ENCODE measurements at places on chromosomes 6 and 20.

DNA sequence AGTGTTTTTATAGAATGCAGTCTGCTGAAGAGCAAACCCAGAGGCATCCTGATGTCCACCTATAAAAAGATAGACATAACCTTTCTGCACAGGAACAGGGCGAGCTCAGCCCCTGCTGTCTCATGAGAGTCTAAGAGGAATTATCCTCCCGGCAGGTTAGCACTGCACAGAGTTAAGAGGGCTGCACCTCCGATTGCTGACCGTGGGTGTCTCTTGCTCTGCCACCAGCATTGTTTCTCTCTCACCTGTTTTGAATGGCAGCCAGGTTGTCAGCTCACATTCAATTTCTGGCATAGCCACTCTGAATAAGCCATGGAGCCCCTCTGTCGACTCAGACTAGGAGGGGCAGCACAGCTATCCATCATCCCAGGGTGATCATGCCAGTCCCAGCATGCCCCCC lies 211.2 kb downstream of the PHACTR1 start:
- no peak for DNase-seq

- no peak for DNase-seq
These were observed 101.0 kb upstream of the HDGFL1 start for GRCh38 chr6:22468256-22468965.

DNA sequence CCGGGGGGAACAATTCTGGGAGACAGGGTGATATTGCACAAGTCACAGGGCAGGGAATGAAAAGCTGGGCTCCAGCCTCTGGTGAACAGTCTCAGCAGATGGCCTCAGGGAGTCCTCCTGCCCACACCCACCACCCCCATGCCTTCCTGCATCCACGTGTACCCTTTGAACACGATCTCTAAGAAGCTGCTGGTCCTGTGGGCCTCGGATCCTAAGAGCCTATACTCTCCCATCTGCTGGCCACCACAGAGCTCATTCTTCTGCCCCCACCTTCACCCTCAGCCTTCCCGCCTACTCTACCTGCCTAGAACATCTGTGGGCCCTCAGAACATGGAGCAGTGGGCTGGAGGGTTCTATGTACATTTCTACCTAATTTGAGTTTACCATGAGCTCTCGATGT lies 60.3 kb downstream of the TRERF1 start:
- no peak for DNase-seq

DNA sequence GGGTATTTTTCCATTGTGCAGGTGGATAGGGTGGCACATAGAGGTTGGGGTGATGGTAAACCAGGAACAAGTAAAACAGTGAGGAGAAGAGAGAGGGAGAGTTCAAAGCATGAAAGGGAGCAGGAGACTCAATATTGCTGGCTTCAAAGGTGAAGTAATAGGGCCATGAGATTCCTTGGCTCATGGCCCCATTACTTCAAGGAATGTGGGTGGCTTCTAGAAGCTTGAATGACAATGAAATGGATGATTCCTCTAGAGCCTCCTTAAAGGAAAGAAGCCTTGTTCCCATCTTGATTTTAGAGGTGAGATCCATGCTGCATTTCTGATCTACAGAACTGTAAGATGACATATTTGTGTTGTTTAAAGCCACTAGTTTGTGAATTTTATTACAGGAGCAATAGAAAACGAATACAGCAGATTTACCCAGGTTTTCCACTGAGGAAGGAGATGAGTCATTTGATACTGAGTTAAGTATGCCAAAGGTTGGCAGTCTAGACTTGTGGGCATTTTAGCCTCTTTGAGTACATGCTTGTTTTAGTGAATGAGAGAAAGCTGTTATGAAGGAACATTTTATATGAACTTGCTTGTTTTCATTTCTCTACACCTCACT lies 110.4 kb downstream of the PLCB4 start:
- DNase-seq: no peak

GRCh38 chr6:79622364-79622763 lies 8.8 kb upstream of the SH3BGRL2 start:
- no peak for DNase-seq

DNA sequence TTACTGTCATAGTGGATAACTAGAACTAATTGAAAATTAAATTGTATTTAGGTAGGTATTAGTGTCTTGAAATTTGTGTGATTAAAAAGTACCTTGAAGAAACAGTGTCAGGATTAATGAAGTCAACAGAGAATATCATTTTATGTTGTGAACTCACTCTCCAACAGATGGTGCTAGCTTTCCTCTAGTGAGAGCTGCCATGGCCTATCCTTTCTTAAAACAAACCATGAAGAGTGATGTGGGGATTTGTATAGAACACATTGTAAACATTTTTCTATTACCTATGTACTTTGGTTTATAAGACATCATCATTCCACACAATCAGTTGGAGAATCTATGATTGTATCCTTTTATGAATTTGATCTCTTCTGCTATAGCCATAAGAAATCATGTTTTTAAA lies 4.8 kb upstream of the SRSF12 start:
- no peak for DNase-seq

DNA sequence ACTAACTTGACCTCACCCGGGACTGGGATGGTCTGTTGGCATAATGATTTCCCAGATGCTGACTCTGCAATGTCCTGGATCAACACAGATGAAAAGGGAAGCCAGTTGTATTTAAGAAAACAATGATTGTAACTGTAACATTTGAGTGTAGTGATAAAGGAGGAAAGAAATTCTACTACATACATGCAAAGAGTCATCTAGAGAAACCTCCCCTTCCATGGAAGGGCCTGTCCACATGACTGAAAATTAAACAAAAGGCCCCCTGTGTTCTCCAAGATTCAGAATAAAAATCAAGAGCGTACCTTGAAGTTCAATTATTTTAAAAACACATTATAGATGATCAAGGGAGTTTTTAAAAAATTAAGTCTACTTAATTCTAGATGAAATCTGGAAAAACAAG lies 151.2 kb downstream of the FOXC1 start:
- no peak for DNase-seq

GRCh38 chr6:93418033-93418407 lies 1.3 kb downstream of the EPHA7 start:
- DNase-seq: peak; percentile 25

GRCh38 chr6:42104095-42104803 lies 38.2 kb downstream of the C6orf132 start:
- peak; percentile 69 for DNase-seq

GRCh38 chr20:50058662-50059402 lies 54.1 kb downstream of the UBE2V1 start:
- no peak for DNase-seq

DNA sequence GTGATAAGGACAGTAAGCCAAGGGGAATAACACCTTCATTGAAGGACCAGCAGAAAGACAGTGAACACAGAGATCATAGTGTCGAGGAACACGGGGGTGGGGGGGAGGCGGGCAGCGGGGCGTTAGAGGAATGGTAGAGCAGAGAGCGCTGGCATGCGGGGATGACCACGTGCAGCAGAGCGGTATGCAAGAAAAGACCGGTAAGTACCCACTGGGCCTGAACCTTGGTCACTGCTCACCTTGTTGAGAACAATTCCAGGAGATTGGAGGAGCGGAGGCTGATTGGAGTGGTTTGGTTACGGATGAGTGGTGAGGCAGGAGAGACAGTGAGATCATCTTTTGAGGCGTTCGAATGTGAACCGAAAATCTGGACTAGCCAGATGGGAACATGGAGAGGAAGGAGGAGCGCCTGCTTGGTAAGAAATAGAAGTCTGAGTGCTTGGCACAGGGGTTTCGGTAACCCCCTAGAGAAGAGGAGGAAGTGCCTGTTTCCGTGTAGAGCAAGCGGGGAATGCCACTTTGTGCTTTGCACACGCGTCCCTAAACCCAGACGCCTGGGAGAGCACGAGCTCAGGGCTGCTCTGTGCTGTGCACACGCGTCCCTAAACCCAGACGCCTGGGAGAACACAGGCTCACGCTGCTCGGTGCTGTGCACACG lies 70.0 kb downstream of the FAM120B start:
- no peak for DNase-seq

- peak; percentile 49 for DNase-seq
These were observed 255.9 kb downstream of the FOXC1 start for GRCh38 chr6:1865585-1865984.

GRCh38 chr6:87333033-87333432 lies 4.0 kb upstream of the GJB7 start:
- no peak for DNase-seq

DNA sequence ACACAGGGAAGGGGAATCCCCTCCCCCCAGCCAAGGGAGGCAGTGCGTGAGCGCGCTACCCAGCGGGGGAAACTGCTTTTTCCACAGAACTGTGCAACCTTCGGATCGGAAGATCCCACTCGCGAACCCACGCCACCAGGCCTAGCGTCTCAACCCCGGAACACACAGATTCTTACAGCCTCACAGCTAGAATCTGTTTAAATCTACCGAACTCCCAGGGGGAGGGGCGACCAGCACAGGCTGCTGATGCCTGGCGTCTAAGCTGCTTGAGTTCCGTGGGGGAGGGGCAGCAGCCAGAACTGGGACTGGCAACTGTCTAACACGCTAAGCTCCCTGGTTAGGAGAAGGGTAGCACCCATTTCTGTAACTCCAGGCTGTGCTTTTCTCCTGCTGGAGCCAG lies 217.3 kb upstream of the TENT5A start:
- no peak for DNase-seq

DNA sequence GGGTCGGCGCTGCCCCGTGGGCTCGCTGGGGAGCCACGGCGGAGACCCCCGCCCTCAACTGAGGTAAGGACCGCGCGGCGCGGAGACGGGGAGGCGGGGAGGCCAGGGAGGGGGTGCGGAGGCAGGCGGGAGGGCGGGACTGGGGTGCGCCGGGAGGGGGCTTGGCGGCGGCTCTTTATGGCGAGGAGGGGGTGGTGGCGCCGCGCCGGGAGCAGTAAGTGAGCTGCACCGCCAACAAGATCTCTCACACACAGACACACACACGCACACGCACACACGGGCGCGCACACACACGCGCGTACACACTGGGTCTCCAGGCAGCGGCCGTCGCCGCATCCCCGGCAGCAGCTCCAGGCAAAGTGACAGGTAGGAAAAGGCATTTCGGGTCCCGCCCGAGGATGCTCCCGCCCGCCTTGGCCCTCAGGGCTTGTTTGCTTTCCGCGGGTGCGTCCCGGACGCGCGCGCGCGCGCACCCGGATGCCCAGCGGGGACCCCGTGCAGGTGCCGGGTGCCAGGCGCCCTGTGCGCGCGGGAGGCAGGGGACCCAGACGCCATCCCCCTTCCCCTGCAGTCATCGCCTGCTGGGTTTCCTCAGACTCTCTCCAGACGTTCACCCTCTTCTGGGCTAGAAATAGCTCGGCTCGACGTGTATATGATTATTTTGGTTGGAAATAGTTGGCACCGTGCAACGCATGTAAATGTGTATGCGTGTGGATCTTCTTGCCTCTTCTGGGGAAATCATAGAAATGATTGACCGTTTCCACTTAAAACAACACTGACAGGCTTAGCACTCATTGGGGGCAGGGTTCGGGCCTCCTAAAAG lies at the start of gene PLCB4:
PLCB4 (plus strand) TSS at position 247 of the 823 bp plus-strand sequence. CDS start 238,728 bp downstream, outside the sequence.
- peak; percentile 71 for DNase-seq

DNA sequence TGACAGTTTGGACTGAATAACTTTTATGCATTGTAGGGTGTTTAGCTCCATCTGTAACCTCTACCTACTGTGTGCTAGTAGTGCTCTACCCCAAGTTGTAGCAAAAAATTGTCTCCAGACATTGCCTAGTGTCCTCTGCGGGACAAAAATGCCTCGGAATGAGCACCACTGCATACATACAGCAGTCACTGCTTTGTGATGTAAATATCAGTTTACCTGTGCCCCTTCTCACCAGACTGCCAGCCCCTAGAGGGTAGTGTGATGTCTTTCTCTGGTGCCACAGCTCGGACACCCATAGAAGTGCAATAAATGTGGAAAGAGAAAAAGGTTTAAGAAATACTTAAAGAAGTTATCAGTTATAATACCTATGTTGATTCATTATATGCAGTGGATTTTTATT lies 25.1 kb downstream of the TMEM200A start:
- DNase-seq: no peak
